GM12878 (cell line): ENCODE measurements at places on chromosomes 2 and 18.
A peak's percentile ranks its signal among the peaks of the same experiment; 100 is the strongest.

DNA sequence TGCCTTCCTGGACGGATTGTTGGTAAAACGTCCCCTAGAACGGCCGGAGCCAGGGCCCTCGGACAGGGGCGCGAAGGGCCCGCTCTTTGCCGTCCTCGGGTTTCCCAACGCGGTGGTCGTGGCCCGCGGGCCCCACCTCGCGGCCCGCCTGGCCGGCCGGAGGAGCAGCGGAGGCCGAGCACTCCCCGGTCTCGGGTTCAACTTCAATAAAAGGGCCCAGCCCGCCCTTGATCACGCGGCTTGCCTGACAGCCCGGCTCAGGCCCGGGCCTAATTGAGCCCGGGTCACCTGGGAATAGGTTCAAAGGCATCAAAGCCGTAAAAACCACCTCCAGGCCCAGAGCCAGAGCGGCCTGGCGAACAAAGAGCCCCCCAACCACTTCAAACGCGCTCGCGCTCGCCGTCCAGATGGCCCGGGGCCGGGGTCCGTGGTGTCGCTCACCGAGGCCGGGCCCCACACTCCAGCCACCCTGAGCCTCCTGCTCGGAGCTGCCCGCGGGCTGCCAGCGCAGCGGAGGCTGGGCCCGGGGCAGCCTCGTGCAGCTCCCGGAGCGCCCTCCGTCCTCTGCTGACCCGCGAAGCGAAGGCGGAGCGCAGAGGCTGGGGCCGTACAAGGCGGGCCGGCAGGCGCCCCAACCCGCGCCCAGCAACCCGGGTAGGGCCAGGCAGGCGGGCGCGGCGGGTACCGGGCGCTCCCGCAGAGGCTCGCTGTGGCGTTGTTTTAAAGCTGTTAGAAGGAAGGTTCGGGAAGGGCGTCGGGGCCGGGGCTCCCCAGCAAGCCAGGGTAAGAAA is 1.1 kb upstream of the TWIST2 start:
- H3K4me3 ChIP-seq: no peak overlapping the region
- H3K4me1 ChIP-seq: no peaks in the 10 kb centered on the region
- no peaks in the 10 kb centered on the region for H3K36me3 ChIP-seq
- no peak overlapping the region for H3K27ac ChIP-seq

DNA sequence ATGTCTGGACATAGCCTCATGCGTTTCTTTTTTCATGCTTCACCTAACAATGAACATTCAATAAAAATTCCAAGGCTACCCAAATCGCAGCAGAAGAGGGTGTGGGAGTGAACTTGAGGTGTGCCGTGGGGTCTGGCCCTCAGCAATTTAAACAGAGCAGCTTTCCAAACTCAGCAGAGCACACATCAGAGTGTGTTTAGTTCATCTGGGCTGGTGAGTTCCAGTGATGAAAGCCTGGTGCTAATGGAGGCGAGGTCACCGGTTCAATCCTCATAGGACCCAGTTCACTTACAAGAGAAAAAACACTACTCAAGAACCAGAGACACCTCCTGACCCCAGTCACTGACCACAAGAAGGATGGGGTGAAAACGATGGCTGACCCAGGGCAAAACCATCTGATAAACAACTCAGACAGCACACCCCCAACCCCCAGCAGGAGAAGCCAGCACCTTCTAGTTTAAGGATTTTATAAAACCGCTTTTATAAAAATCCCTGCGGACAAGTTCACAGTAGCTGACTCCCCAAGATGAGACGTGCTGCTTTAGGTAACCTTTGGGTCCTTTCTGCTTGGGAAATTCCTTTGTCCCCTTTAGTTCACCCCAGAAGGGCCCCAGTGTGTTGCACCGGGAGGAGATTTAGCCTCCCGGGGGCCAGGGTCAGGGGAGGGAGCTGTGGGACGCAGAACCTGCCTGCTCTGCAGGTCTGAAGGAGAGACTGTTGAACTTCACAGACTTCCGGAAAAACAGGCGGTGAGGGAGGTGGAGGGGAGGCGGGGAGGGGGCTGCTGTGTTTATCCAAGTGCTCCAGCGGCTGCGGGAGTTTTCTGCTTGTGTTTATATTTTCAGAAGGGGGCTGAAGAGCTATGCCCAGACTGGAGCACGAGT is 152.7 kb upstream of the SOX11 start:
- H3K27ac ChIP-seq: no peak overlapping the region
- H3K36me3 ChIP-seq: no peaks in the 10 kb centered on the region
- DNase-seq: no peak
- H3K27me3 ChIP-seq: no peaks in the 10 kb centered on the region; the same call in 1 of the 2 replicates
- H3K4me1 ChIP-seq: no peaks in the 10 kb centered on the region

- no peak overlapping the region for H3K4me3 ChIP-seq
- no peaks in the 10 kb centered on the region; the same call in 1 of the 2 replicates for H3K27me3 ChIP-seq
- H3K4me1 ChIP-seq: no peaks in the 10 kb centered on the region
- no peak for DNase-seq
- H3K36me3 ChIP-seq: no peaks in the 10 kb centered on the region
These were observed 51.7 kb upstream of the ATP5MC3 start for GRCh38 chr2:175233135-175233719.

DNA sequence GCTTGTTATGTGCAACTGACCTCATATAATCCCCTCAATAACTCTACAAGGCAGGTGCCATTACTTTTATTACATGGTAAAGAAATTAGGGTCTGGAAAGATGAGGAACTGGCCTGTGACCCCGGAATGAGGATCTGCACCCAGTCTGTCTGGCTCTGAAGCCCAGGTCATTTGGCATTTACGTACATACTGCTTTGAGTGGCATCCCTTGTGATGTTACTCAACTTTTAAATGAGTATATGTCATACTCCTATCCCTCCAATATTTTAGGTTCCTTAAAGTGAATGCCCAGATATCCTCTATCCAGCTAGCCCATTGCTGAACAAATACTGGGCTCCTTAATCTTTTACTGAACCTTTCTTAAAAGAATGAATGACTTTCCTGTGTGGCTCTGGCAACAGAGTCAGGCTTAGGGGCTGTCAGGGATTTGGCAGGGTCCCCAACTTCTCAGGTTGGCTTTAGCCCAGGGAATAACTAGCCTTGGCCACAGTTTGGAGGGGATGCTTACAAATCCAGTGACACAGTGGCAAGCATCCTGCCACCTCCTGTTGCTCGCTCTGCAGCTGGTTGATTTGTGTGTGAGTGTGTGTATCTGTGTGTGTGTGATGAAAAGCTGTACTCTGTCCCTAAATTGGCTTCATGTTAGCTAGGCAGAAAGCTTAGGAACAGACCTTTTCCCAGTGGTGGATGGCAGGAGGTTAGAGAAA is 3.4 kb upstream of the CXCR4 start:
- no peak overlapping the region for H3K27ac ChIP-seq
- DNase-seq: no peak
- peaks cover 2% of the 10 kb centered on the region; the same call in 1 of the 2 replicates for H3K4me1 ChIP-seq

GRCh38 chr2:181421131-181421458 is 36.1 kb upstream of the ITGA4 start:
- peak overlapping the region; percentile 56 for H3K27ac ChIP-seq
- no peak for DNase-seq
- H3K4me3 ChIP-seq: no peak overlapping the region
- no peaks in the 10 kb centered on the region for H3K36me3 ChIP-seq
- peaks cover 10% of the 10 kb centered on the region for H3K4me1 ChIP-seq
- no peaks in the 10 kb centered on the region for H3K27me3 ChIP-seq

DNA sequence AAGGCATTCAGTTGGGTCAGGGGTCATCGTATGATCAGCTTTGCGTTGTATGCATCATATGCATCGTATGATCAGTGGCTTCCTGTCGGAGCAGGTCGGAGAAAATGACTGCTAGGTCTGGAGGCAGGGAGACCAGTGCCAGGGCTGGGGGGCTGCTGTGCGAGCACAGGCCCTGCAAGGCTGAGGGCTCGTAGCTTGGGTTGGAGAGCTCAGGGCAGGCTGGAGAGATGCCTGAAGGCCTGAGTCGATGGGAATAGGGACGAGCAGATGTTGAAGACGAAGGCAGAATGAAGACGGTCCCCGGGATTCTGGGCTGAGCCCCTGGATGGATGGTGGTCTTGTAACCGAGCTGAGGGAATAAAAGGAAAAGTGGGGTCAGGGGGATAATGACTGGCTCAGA is 25.3 kb upstream of the ACKR3 start:
- H3K4me1 ChIP-seq: peaks cover 39% of the 10 kb centered on the region
- no peak for DNase-seq
- no peaks in the 10 kb centered on the region for H3K27me3 ChIP-seq
- H3K36me3 ChIP-seq: no peaks in the 10 kb centered on the region
- H3K4me3 ChIP-seq: no peak overlapping the region
